ENCODE measurements at places on chromosomes 6 and 20. TPM values are rescaled to one million over a fixed set of nuclear protein-coding genes. Genes with fewer than 3 reads are reported as not detected.

The ESR1 gene
- polyA plus RNA-seq = 1.5 TPM

The CDYL gene
- 5.3 TPM for polyA plus RNA-seq

The TBC1D32 gene
- polyA plus RNA-seq = 4.2 TPM

The TSBP1 gene
- polyA plus RNA-seq = 0.13 TPM

The SPATS1 gene
- polyA plus RNA-seq = not detected

The TTI1 gene
- 14.4 TPM for polyA plus RNA-seq

The SAMD10 gene
- 9.5 TPM for polyA plus RNA-seq

The EDN3 gene
- not detected for polyA plus RNA-seq

The TMEM74B gene
- 0.80 TPM for polyA plus RNA-seq

The RAB23 gene
- 0.74 TPM for polyA plus RNA-seq

The CEP57L1 gene
- 4.9 TPM for polyA plus RNA-seq

The PNLDC1 gene
- 0.89 TPM for polyA plus RNA-seq

The COL9A3 gene
- polyA plus RNA-seq = 11.9 TPM

The ADGRF1 gene
- polyA plus RNA-seq = not detected

The PHACTR3 gene
- polyA plus RNA-seq = not detected

The NMBR gene
- not detected for polyA plus RNA-seq

The STMN3 gene
- 2.7 TPM for polyA plus RNA-seq

The DEFB132 gene
- polyA plus RNA-seq = not detected

The GPSM3 gene
- 156 TPM for polyA plus RNA-seq

The VGLL2 gene
- not detected for polyA plus RNA-seq

The AVP gene
- not detected for polyA plus RNA-seq

The KCNK15 gene
- polyA plus RNA-seq = not detected

The CD109 gene
- polyA plus RNA-seq = not detected

The PRSS16 gene
- 3.2 TPM for polyA plus RNA-seq

The LSM14B gene
- 0.98 TPM for polyA plus RNA-seq

The SRMS gene
- polyA plus RNA-seq = 0.43 TPM

The ZBTB9 gene
- polyA plus RNA-seq = 9.0 TPM

The PTCRA gene
- 1.0 TPM for polyA plus RNA-seq

The L3MBTL3 gene
- polyA plus RNA-seq = 13.5 TPM

The CST1 gene
- not detected for polyA plus RNA-seq

The HAO1 gene
- not detected for polyA plus RNA-seq

The TAP1 gene
- polyA plus RNA-seq = 219 TPM

The SLC22A2 gene
- polyA plus RNA-seq = not detected

The SGK2 gene
- not detected for polyA plus RNA-seq

The RAET1L gene
- not detected for polyA plus RNA-seq

The RIPOR2 gene
- 561 TPM for polyA plus RNA-seq

The IYD gene
- not detected for polyA plus RNA-seq

The GABRR1 gene
- polyA plus RNA-seq = not detected

The GPX5 gene
- polyA plus RNA-seq = not detected

The KIF16B gene
- 7.3 TPM for polyA plus RNA-seq

The LY6G6F gene
- 0.95 TPM for polyA plus RNA-seq

The VSX1 gene
- polyA plus RNA-seq = not detected

The NKX2-4 gene
- polyA plus RNA-seq = not detected

The WFDC10B gene
- polyA plus RNA-seq = not detected

The WFDC12 gene
- not detected for polyA plus RNA-seq

The RAMACL gene
- 0.15 TPM for polyA plus RNA-seq

The MYT1 gene
- not detected for polyA plus RNA-seq

The ABHD12 gene
- 20.3 TPM for polyA plus RNA-seq

The HSPA12B gene
- polyA plus RNA-seq = not detected

The MATN4 gene
- not detected for polyA plus RNA-seq

The SLC35D3 gene
- polyA plus RNA-seq = not detected

The CTCFL gene
- polyA plus RNA-seq = not detected

The BANF2 gene
- not detected for polyA plus RNA-seq
